DMS79 treated with DMSO at 0.1 percent for 48 hours (cell line): ENCODE measurements at places on chromosomes 7 and 10.

DNA sequence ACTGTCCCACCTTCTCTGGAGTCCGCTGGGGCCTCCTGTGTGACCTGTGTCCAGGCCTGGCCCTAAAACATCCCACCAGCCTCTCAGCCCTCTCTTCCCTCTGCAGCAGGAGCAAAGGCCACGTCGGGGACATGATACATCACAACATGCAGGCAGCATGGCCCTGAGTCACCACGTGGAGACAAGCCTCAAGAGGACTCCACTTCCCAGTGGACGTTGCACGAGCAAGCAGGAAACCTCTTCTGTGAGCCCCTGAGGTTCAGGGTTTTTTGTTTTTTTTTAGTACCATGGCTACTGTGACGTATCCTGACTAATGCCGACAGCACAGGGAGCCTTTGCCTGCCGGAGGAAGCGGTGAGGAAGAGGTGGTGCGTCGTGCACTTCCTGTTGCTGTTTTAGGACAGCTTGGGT lies 165.9 kb downstream of the DNAJB6 start:
- no peak for DNase-seq

- no peak for DNase-seq
Measured at GRCh38 chr10:57119684-57120083, 758.6 kb upstream of the ZWINT start.

DNA sequence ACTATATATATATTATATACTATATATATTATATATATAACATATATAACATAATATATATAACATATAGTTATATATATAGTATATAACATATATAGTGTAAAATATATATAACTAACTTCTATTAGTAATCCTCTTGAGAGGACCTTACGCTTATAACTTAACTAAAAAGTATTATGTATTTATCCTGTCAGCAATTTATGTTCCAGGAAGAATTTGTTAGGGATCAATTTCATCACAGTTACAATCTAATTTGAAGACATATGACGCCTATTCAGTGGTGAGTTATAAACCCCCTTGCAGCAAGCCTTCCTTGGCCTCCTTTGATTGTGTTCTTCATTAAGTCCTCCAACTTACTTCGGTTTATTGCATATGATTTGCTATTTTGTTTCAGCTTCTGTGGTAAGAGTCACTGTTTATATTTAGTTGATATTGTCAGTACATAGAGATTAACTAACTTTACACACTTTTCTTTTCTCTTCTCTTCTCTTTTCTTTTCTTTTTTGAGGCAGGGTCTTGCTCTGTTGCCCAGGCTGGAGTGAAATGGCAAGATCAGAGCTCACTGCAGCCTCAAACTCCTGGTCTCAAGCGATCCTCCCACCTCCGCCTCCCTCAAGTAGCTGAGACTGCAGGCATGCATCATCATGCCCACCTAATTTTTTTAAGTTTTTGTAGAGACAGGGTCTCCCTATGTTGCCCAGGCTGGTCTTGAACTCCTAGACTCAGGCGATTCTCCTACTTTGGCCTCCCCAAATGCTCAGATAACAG lies 59.7 kb downstream of the ANKRD61 start:
- DNase-seq: no peak

DNA sequence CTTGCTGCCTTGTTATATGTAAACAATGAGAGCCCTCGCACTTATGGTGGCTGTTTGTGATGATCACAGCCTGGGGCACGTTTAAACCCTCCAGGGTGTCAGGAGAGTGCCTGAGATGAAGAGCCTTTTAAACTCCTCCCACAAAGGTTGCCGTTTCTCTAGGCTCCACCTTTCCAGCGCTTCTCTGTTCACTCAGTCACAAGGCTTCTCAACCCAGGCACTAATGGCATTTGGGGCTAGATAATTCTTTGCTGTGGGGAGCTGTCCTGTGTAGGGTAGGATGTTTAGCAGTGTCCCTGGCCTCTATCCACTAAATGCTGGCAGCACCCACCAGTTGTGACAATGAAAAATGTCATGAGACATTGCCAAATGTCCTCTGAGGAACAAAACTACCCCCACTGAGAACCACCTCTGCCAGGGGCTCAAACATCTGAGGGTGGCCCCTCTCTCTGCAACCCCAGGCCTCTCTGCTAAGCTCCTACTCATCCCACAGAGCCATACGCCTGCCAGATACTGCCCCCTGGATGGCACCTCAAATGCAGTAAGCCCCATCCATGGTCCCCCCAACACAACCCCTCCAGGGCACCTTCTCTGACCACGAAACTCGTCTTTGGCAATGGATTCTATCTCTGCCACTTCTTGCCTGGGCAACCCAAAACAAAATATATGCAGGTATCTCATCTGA lies 144.3 kb upstream of the ZMIZ1 start:
- peak; percentile 6 for DNase-seq

- DNase-seq: no peak
Measured at GRCh38 chr10:121290674-121291073, 307.6 kb downstream of the FGFR2 start.

DNA sequence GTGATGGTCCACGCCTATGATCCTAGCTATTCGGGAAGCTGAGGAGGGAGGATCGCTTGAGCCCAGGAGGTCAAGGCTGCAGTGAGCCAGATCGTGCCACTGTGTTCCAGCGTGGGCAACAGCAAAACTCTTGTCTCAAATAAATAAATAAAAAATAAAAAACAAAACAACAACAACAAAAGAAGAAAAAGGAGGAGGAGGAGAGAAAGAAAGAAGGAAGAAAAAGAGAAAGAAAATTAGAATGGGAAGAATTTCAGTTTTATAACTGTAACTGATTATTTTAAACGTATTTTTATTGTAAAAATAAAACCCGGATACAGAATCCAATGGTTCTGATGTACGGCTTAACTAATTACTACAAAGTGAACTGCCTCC lies 37.2 kb upstream of the PSAP start:
- DNase-seq: no peak

GRCh38 chr10:133457100-133457841 lies 3.5 kb downstream of the SCART1 start:
- DNase-seq: no peak

- no peak for DNase-seq
Measured at GRCh38 chr7:43535810-43536585, 46.9 kb upstream of the STK17A start.

GRCh38 chr7:27138472-27138871 lies 5.0 kb downstream of the HOXA5 start:
- no peak for DNase-seq

DNA sequence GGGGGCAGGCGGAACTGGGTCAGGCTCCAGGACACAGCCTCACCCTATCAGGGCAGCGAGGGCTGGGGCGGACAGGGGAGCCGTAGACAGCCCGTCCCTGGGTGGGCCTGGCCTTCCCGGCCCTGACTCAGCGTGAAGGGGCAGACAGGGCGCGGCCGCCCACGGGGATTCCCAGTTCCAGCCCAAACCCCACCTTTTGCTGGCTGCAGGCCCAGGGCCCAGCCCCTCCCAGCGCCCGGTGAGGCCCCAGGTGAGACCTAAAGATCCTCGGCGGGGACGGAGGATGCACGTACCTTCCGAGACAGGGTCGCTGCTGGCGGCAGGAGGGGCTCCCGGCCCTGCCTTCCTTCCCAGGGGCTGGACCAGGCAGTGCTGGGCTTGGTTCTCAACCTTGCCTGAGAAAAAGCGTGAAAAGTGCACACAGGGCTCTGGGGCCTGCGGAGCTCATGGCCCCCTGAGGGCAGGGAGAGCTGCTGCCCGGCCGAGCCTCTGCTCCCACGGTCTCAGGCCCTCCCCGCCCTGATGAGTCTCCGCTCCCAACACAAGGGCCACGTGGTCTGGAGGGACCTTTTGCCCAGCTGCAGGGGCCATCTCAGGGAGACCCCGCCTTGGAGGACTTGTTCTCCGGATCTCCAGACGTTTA lies 43.9 kb upstream of the DNAJB6 start:
- DNase-seq: no peak

- no peak for DNase-seq
Measured at GRCh38 chr10:26095781-26096180, 120.8 kb upstream of the GAD2 start.

DNA sequence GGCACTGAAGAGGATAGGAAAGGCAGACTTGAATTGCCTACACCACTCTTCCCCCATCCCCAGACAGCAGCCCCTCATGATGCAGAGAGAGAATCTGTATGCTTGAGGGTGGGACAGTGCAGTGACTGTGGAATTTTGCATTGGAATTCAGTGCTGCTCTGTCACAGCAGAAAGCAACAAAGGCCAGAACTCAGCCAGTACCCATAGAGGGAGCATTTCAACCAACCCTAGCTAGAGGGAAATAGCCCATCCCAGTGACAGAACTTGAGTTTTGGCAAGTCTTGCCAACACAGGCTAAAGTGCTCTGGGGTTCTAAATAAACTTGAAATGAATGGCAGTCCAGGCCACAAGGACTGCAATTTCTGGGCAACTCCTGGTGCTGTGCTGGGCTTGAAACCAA lies 80.4 kb downstream of the TES start:
- no peak for DNase-seq

GRCh38 chr7:73520673-73521635 lies 1.1 kb downstream of the BAZ1B start:
- DNase-seq: peak; percentile 30

DNA sequence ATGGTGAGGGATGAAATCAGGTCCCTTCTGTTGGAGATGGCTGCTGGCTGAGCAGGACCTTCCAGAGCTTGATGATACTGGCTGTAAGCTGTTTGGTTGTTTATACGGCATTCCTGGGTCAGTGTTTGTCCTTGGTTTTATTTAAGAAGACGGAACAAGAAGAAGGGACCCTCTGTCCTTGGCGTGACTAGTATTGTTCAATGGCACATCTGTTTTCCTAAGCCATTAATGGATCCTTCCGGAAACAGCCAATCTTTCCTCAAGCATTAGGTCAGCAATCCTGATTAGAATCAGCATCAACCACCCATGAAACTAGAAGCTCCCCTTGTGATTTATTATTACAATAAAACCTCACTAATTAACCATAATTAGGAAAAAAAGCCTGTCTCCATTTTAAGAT lies 128.7 kb upstream of the KIAA1217 start:
- DNase-seq: no peak

GRCh38 chr7:47588704-47589225 lies 6.9 kb upstream of the TNS3 start:
- no peak for DNase-seq

DNA sequence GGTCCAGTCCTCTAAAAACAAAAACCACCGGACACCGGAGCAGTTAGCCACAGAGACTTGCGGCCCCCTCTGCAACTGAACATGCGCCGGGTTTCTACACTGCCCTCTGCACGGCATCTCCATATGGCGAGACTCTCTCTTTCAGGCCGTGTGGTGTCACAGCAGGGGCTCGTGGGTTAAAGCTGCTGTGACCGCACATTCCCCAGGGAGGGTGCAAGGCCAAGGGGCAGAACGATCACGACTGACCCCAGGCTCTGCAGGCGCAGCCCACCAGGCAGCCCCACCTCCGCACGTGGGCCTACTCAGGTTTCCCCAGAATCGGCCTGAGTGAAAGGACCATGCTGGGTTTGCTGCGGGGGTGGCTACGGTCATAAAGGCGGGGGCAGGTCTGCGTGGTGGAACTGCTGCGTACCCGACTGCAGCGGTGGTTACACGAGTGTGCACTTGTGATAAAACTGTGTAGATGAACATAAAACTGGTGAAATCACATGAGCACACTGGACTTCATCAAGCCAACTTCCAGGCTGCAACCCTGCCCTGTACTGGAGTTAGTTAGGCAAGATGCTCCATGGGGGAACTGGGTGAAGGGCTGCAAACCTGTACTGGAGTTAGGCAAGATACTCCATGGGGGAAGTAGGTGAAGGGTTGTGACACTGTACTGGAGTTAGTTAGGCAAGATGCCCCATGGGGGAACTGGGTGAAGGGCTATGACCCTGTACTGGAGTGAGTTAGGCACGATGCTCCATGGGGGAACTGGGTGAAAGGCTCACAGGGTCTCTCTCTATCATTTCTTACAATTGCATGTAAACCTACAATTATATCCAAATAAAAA lies 81.4 kb upstream of the PPP2R2D start:
- peak; percentile 19 for DNase-seq

DNA sequence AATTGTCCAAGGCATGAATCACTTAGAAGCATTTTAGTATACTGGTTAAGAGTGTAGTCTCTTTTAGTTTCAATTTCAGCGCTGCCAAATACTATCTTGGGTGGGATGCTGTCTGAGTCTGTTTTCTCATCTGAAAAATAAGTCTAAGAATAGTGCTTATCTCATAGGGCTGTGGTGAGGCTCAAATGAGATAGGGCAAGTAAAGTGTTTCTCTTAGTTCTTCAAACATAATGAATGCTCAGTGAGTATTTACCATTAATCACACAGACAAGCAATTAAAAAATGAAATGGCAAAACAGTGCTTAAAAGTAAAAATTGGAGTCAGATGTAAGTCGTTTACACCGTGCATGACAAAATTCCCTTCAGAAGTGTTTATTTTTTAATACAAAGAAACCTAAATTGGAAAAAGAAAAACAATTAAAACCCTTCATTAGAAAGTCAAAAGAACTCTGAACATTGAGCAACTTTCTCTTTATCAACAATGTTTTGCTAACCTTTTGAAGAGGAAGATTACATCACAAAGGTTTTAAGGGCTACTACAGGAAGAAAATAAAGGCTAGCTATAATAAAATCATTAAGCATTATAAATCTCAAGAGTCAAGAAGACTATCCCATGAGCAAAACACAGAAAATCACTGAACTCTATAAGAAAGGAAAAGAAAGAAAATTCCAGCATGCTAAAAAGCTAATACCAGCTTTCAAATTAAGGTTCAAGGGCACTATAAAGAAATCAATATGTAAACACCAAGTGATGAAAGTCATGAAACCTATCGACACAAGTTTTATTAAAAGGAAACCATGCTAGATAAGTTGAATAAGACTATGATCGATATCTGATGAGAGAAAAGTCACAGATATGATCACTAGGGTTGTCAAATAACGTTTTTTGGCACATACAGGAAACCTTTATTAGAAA lies 45.6 kb upstream of the C1GALT1 start:
- DNase-seq: peak; percentile 62

GRCh38 chr10:68902382-68902781 lies 1.3 kb downstream of the DDX50 start:
- no peak for DNase-seq

GRCh38 chr10:101818872-101819633 lies 809 bp upstream of the OGA start:
- peak; percentile 9 for DNase-seq

- no peak for DNase-seq
Measured at GRCh38 chr7:118288098-118288497, 63.6 kb downstream of the ANKRD7 start.

GRCh38 chr7:91517201-91517785 lies 253.1 kb downstream of the FZD1 start:
- peak; percentile 57 for DNase-seq
